ENCODE measurements at places on chromosomes 1 and 21. TPM values are rescaled to one million over a fixed set of nuclear protein-coding genes. Genes with fewer than 3 reads are reported as not detected.

Gene CD101
- total RNA-seq = 9.9 TPM

Gene TRIM62
- 15.1 TPM for total RNA-seq

Gene FAM131C
- total RNA-seq = not detected

Gene DCDC2B
- not detected for total RNA-seq

Gene FLVCR1
- 10.7 TPM for total RNA-seq

Gene LINGO4
- 0.34 TPM for total RNA-seq

Gene SPTA1
- 5.5 TPM for total RNA-seq

Gene ZNF687
- 27.3 TPM for total RNA-seq
